ENCODE measurements at places on chromosomes 1 and 21. TPM values are rescaled to one million over a fixed set of nuclear protein-coding genes. Genes with fewer than 3 reads are reported as not detected.

- H3K36me3 ChIP-seq, result no peaks in the 10 kb centered on the region
- H3K4me3 ChIP-seq, result no peak overlapping the region
Observed at GRCh38 chr1:187842406-187843165, 1013.8 kb downstream of the PLA2G4A start.

- H3K27ac ChIP-seq, result peak overlapping the region; percentile 28
- peaks cover 5% of the 10 kb centered on the region for H3K27me3 ChIP-seq
- peaks cover 57% of the 10 kb centered on the region for H3K36me3 ChIP-seq
Observed at GRCh38 chr21:25896501-25897056, 161.8 kb downstream of the GABPA start.

GRCh38 chr1:23867542-23867894, 572 bp downstream of the FUCA1 start:
- no peaks in the 10 kb centered on the region for H3K36me3 ChIP-seq
- no peak overlapping the region for H3K27ac ChIP-seq
- peaks cover 7% of the 10 kb centered on the region for H3K27me3 ChIP-seq
- H3K4me3 ChIP-seq, result peak overlapping the region; percentile 83

GRCh38 chr1:38014171-38014570, 1.6 kb downstream of the UTP11 start:
- H3K36me3 ChIP-seq, result peaks cover 22% of the 10 kb centered on the region
- no peak for DNase-seq
- peak overlapping the region; percentile 31 for H3K4me3 ChIP-seq
- H3K27ac ChIP-seq, result peak overlapping the region; percentile 74
- H3K27me3 ChIP-seq, result no peaks in the 10 kb centered on the region

GRCh38 chr1:230917284-230918135, 49.2 kb upstream of the C1orf198 start:
- H3K4me3 ChIP-seq, result no peak overlapping the region
- peaks cover 39% of the 10 kb centered on the region for H3K36me3 ChIP-seq
- H3K4me1 ChIP-seq, result peaks cover 10% of the 10 kb centered on the region

DNA sequence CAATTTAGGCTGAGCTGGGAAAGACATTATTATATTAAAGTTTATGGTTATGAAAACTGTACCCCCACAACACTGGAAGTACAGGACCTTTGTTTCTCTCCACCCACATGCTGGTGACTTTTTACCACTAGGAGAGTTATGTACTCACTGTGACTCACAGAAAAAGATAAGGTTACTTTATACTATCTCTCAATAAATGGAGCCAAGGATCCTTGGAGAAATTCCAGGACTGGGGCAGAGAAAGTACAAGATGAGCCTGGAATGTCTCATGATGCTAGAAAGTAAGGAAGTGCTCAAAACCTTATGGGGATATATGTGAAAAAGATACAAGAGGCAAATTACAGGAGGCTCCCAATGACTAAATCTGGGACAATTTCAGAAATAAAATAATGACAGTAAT, 63.9 kb upstream of the C1orf105 start:
- no peaks in the 10 kb centered on the region for H3K27me3 ChIP-seq
- no peaks in the 10 kb centered on the region for H3K36me3 ChIP-seq
- H3K4me3 ChIP-seq, result no peak overlapping the region
- peaks cover 25% of the 10 kb centered on the region for H3K4me1 ChIP-seq
- H3K27ac ChIP-seq, result no peak overlapping the region
- no peak for DNase-seq

- H3K27ac ChIP-seq, result no peak overlapping the region
- peaks cover 40% of the 10 kb centered on the region for H3K36me3 ChIP-seq
- DNase-seq, result no peak
- peaks cover 2% of the 10 kb centered on the region for H3K27me3 ChIP-seq
- H3K4me1 ChIP-seq, result no peaks in the 10 kb centered on the region
- no peak overlapping the region for H3K4me3 ChIP-seq
Observed at GRCh38 chr1:32045772-32046171, 27.0 kb upstream of the TMEM39B start.

- no peak overlapping the region for H3K27ac ChIP-seq
- DNase-seq, result no peak
- peaks cover 4% of the 10 kb centered on the region for H3K4me1 ChIP-seq
- peaks cover 6% of the 10 kb centered on the region for H3K36me3 ChIP-seq
Observed at GRCh38 chr1:245704341-245704740, 549.6 kb downstream of the KIF26B start.

GRCh38 chr21:16117851-16118590, 388.2 kb downstream of the USP25 start:
- DNase-seq, result no peak
- peaks cover 2% of the 10 kb centered on the region for H3K27me3 ChIP-seq
- peaks cover 4% of the 10 kb centered on the region for H3K36me3 ChIP-seq
- no peaks in the 10 kb centered on the region for H3K4me1 ChIP-seq
- H3K4me3 ChIP-seq, result no peak overlapping the region
- no peak overlapping the region for H3K27ac ChIP-seq

- no peak overlapping the region for H3K27ac ChIP-seq
- H3K4me3 ChIP-seq, result peak overlapping the region; percentile 4
- H3K36me3 ChIP-seq, result peaks cover 3% of the 10 kb centered on the region
- H3K27me3 ChIP-seq, result peaks cover 9% of the 10 kb centered on the region
Observed at GRCh38 chr1:236066828-236067386, 2.0 kb upstream of the NID1 start.

DNA sequence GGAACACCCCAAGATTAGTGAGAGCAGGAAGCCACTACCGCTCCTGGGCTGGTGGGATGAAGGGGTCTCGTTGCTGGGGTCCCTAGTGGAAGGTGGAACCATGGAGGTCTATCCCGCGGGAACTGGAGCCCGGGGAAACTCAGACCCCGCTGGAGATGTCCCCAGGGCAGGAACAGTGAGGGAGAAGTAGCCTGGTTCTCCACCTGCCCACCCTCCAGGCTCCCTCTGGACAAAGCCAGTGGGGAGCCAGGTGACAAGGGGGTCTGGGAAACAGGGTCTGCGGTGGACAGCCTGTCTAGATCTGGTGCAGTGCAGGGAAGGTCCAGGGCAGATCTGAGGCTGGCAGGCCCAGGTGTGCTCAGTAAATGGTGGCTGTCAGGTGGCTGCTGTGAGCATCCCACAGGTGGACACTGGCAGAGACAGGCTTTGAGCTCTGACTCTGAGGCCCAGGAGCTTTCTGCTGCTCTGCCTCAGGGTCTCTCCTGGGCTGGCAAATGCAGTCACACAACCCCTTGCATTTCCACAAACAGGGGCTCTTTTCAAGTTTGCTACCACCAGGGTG, 88.0 kb upstream of the TLR5 start:
- H3K27me3 ChIP-seq, result peaks cover 6% of the 10 kb centered on the region
- H3K4me3 ChIP-seq, result no peak overlapping the region
- no peak for DNase-seq
- peaks cover 2% of the 10 kb centered on the region for H3K36me3 ChIP-seq

- no peak overlapping the region for H3K27ac ChIP-seq
- peaks cover 13% of the 10 kb centered on the region for H3K4me1 ChIP-seq
- DNase-seq, result no peak
- H3K27me3 ChIP-seq, result peaks cover 3% of the 10 kb centered on the region
Observed at GRCh38 chr1:22471078-22471477, 19.4 kb downstream of the ZBTB40 start.

Gene HFM1
- 2.5 TPM for total RNA-seq
